ENCODE measurements at places on chromosomes 13 and 19.

- peak; percentile 85 for DNase-seq
Observed at GRCh38 chr13:42996584-42996983, 4.5 kb upstream of the EPSTI1 start.

- no peak for DNase-seq
Observed at GRCh38 chr13:48592688-48593049, 59.8 kb upstream of the RCBTB2 start.

GRCh38 chr19:47257411-47258169, 1.3 kb downstream of the CCDC9 start:
- no peak for DNase-seq

- DNase-seq, result no peak
Observed at GRCh38 chr13:114341003-114341777, 26.9 kb downstream of the CHAMP1 start.

- peak; percentile 73 for DNase-seq
Observed at GRCh38 chr13:21069561-21070004, 8.2 kb upstream of the LATS2 start.

DNA sequence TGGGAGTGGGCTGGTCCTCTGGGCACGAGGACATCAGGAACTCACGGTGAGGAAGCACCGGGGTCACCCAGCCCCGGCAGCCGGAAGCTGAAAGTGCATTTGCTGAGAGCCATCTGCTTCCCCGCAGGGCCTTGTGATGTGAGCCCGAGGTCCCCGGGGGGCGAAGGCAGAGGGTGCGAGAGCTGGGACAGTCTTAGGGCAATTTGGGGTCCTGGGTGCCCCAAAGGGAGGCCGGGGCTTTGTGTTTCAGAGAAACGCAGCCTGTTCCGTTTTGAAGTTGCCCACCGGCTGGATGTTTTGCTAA, 4.8 kb downstream of the F2RL3 start:
- no peak for DNase-seq

- DNase-seq, result no peak
Observed at GRCh38 chr13:35518337-35518946, 42.0 kb upstream of the MAB21L1 start.

- DNase-seq, result no peak
Observed at GRCh38 chr13:79011179-79011578, 352.2 kb upstream of the OBI1 start.

GRCh38 chr19:54096617-54097106, 3.9 kb downstream of the OSCAR start:
- no peak for DNase-seq

DNA sequence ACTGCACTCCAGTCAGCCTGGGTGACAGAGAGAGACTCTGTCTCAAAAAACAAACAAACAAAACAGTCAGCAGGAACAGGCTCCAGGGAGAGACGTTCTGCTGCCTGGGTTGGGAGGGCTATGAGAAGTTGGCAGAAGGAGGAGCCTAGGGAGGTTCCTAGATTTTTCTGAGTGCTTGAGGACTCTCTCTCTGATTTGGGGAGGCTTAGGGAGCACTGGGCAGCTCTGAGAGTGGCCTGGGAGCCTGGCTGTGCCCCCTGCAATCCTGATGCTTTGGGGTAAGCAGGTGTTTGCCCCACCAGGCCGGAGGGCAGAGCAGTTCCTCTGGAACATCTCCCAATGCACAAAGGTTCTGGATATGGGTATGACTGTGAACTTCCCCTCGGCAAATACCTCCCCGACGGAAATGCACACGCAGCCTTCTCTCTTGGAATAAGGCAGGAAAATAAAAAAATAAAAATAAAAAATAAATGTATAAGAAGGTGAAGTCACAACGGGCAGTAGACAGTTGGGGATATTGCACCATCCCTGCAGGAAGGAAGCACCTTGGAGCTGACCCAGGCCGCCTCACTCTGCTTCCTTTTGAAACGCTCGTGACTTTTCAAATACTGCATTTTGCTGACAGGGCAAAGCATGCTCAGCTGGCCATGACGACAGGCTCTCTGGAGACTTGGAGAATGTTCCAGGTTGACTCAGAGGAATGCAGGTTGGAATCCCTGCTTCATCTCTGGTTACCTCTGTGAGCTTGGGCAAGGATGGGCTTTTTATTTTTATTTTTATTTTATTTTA, 26.5 kb upstream of the HOMER3 start:
- peak; percentile 64 for DNase-seq

- DNase-seq, result no peak
Observed at GRCh38 chr13:86085890-86086289, 286.7 kb upstream of the SLITRK6 start.

- DNase-seq, result no peak
Observed at GRCh38 chr13:38590230-38590629, 96.6 kb upstream of the FREM2 start.

DNA sequence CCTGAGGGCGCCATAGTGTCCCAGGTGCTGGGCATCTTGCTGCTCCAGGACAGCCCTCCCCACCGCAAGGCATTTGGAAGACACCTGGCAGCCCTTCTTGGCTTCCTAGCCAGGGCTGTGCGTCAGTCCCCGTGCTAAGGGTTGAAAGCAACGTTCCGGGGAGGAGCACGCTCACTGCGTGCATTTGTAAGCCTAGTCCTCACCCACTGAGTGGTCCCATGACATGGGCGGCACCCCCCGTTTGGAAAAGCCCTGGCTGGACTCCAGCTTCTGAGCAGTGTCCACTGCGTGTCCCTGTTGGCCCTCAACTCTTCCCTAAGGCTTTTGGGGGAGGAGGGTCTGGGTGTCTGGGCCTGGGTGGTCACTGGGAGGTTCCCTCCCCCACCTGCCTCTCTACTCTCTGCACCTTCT, 76.3 kb upstream of the GPR183 start:
- DNase-seq, result no peak

DNA sequence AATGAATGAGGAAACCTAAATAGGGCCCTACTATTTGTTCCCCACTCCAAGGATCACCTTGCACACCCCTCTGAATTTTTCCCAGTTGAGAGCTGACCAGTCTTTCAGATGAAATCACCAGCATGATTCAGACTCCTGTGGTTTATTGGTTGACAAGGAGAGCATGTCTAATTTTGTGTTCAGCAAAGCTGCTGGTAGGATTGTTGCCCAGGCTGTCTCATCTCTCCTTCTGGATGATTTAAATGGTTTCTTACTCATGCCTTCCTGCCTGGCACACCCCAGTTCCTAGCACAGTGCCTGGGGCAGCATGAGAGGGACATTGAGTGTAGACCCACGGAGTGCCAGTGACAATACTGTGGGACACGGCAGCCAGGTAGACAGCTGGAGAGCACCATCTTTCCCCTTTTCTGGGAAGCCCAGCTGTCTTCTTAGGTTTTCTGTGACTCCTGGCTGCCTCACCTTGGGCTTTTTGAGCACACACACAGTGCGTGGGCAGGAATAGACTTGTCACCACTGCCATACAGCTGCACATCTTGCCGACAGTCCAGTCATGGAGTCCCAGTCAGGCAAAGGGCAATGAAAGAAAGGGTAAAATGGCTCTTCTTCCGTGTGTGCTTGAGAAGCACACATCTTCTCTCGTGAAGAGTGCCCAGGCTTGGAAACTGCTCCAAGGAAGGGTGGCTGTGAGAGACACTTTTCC, 12.3 kb downstream of the FGF9 start:
- peak; percentile 77 for DNase-seq

- DNase-seq, result no peak
Observed at GRCh38 chr19:35223862-35224505, 4.6 kb downstream of the FAM187B start.

GRCh38 chr13:48828962-48829411, 146.7 kb upstream of the FNDC3A start:
- peak; percentile 55 for DNase-seq

GRCh38 chr19:2270157-2270422, 11.9 kb downstream of the PEAK3 start:
- no peak for DNase-seq

DNA sequence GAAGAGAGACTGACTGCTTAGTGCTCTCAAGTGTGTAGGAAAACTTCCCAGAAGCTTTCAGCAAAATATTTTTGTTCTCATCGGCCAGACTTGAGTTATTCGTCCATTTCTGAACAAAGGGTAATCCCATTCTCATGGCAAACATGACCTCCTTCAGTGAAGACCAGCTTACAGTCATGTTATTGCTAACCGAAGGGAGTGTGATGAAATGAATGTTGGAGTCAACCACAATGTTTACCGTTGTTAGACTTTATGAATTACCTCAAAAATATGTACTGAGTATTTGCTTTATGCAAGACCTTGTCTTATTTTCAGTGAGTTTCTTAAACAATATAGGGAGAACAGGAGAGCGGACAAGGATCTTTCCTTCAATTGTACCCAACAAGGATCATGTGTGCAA, 228.6 kb downstream of the LMO7 start:
- DNase-seq, result no peak

- no peak for DNase-seq
Observed at GRCh38 chr13:62643799-62644524, 1228.3 kb upstream of the PCDH20 start.

- no peak for DNase-seq
Observed at GRCh38 chr19:30781519-30781918, 409.3 kb downstream of the ZNF536 start.

DNA sequence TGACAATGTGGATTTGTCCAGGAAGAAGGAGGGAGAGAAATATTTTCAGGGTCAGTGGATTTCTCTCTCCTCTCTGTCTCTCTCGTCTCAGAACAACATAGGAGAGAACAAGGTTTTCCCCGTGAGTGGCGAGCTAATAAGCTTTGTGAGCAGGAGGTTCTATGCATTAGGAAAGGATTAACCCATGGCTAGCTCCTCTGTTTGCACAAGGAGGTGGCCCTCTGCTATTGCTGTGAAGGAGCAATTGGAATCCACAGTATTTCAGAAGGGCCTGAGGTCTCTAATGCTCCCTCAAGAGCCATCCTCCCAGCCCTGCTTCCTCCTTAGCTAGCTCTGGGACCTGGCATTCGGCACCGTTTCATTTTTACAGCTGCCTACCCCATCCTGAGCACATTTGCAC, 288.9 kb upstream of the MAB21L1 start:
- DNase-seq, result no peak

- DNase-seq, result peak; percentile 27
Observed at GRCh38 chr19:46181388-46181779, 33.3 kb downstream of the IGFL2 start.

All from RWPE1 (cell line).